ENCODE measurements at places on chromosomes 13 and 19. TPM values are rescaled to one million over a fixed set of nuclear protein-coding genes. Genes with fewer than 3 reads are reported as not detected.
A peak's percentile ranks its signal among the peaks of the same experiment; 100 is the strongest.

DNA sequence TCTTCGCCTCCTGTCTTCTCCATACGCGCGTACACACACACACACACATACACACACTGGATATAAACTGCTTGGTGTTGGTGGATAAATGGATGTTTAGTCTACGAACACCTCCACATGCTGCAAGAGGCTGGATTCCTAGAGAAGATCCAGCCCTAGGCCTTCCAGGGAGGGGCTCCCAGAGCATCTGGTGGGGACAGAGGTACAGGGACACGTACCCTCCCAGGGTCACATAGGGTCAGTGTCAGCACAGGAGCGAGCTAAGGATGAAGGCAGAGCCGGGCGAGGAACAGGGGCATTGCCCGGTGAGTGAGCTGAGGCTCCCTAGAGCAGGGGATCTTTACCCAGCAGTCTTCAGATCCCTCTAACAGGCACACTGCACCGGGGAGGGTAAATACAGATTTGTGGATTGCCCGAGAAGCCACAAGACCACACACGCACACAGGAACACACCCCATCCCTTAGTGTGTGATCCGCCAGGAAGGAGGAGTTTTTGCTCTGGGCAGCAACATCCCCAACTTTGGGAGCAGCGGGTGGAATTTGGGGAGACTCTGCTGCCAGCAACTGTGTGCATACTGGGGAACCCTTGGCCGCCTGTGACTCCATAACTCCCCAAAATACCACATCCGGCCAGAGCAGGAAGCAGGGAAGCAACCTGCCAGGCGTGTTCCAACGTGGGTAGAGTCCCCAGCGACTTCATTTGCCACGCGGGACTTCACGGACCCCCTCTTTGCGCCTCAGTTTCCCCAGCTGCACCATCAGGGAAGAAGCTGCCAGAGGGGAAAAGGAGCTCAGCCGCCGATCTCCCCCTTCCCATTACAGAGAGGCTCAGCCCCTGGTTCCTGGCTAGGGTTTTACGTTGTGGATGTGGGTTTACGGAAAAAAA is 5.8 kb upstream of the TLE2 start:
- H3K4me1 ChIP-seq = no peaks in the 10 kb centered on the region
- H3K27ac ChIP-seq = peak overlapping the region; percentile 53
- peak overlapping the region; percentile 12 for H3K4me3 ChIP-seq
- no peaks in the 10 kb centered on the region for H3K36me3 ChIP-seq
- no peaks in the 10 kb centered on the region for H3K27me3 ChIP-seq
- DNase-seq = peak; percentile 44

DNA sequence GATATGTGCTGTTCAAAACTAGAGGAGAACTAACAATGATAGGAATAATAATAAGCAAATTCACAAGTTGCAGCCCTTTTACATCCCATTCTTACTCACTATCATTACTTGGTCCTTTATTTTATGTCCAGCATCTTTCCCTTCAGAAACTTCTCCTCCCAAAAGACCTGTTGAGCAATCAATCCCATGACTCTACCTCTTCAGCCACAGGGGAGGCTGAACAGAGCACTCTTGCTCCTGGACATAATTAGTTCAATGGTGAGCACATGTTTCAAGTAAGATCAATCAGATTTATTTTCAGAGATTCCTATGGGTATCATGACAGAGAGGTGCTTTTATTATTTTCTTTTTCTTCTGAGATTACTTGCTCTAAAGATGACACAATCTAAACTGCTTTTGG is 260.0 kb downstream of the COG6 start:
- H3K36me3 ChIP-seq = no peaks in the 10 kb centered on the region
- H3K27ac ChIP-seq = no peak overlapping the region
- no peaks in the 10 kb centered on the region for H3K27me3 ChIP-seq
- no peak for DNase-seq
- no peaks in the 10 kb centered on the region for H3K4me1 ChIP-seq

- no peaks in the 10 kb centered on the region for H3K27me3 ChIP-seq
- DNase-seq = no peak
- no peak overlapping the region for H3K4me3 ChIP-seq
- no peaks in the 10 kb centered on the region for H3K4me1 ChIP-seq
- no peaks in the 10 kb centered on the region for H3K36me3 ChIP-seq
Observed at GRCh38 chr19:40367577-40368434, 19.3 kb downstream of the PLD3 start.

GRCh38 chr13:49958321-49958720 is 22.2 kb upstream of the SPRYD7 start:
- H3K4me3 ChIP-seq = no peak overlapping the region
- DNase-seq = no peak
- no peak overlapping the region for H3K27ac ChIP-seq
- no peaks in the 10 kb centered on the region for H3K36me3 ChIP-seq
- H3K4me1 ChIP-seq = no peaks in the 10 kb centered on the region
- H3K27me3 ChIP-seq = no peaks in the 10 kb centered on the region

GRCh38 chr13:38900188-38900587 is 90.4 kb downstream of the STOML3 start:
- no peaks in the 10 kb centered on the region for H3K4me1 ChIP-seq
- no peak overlapping the region for H3K4me3 ChIP-seq
- H3K27me3 ChIP-seq = no peaks in the 10 kb centered on the region
- no peak for DNase-seq

GRCh38 chr13:32624441-32624840 is 38.2 kb downstream of the PDS5B start:
- H3K27ac ChIP-seq = no peak overlapping the region
- H3K4me1 ChIP-seq = no peaks in the 10 kb centered on the region
- no peaks in the 10 kb centered on the region for H3K27me3 ChIP-seq
- H3K4me3 ChIP-seq = no peak overlapping the region

SHD gene
- not detected for total RNA-seq

PCDH20 gene
- 0.09 TPM for total RNA-seq

ABHD8 gene
- 5.2 TPM for total RNA-seq

Measured in pancreas (tissue), 10 donors.